ENCODE measurements at places on chromosomes 2 and 18.

DNA sequence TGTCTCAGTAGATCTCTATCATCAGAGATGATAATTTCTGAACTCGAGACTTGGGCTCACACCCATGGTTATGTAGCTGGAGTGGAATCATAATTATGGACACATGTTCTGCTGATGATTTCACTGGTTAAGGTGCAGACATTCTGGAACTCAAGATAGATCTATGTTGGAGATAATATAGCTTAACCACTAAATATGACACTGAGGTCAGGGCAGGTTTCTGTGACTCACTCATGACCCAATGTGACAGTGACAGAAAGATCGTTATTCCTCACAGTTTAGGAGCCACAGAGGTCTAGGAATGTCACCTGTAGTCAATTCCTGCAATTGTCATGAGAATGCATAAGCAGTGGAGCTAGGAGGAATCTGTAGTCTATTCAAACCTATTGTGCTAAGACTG is 828.6 kb downstream of the TRIB2 start:
- DNase-seq = no peak

- no peak for DNase-seq
Observed at GRCh38 chr2:42804891-42805290, 12.5 kb upstream of the HAAO start.

- DNase-seq = no peak
Observed at GRCh38 chr18:45573514-45573913, 41.8 kb upstream of the SLC14A2 start.

DNA sequence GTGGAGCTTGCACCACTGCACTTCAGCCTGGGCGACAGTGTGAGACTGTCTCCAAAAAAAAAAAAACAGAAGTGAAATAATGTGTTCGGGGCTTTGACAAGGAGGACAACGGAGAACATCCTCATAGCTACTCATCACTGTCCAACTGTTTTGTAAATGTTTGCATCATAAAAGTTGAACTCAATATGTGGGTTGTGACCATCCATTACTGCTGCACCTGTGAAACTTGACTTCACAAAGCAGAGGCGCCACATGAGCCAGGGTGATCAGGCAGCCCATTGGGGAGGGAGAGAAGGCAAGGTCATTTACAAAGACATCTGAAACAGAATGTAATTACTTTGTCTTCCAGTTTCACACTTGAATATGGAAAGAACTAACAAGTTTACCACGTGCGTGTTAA is 61.6 kb downstream of the LAMA1 start:
- DNase-seq = no peak

GRCh38 chr2:158413581-158413980 is 43.0 kb downstream of the CCDC148 start:
- DNase-seq = no peak

GRCh38 chr2:156147594-156148330 is 184.8 kb downstream of the NR4A2 start:
- no peak for DNase-seq

GRCh38 chr2:204012072-204012653 is 75.6 kb downstream of the ICOS start:
- DNase-seq = no peak

DNA sequence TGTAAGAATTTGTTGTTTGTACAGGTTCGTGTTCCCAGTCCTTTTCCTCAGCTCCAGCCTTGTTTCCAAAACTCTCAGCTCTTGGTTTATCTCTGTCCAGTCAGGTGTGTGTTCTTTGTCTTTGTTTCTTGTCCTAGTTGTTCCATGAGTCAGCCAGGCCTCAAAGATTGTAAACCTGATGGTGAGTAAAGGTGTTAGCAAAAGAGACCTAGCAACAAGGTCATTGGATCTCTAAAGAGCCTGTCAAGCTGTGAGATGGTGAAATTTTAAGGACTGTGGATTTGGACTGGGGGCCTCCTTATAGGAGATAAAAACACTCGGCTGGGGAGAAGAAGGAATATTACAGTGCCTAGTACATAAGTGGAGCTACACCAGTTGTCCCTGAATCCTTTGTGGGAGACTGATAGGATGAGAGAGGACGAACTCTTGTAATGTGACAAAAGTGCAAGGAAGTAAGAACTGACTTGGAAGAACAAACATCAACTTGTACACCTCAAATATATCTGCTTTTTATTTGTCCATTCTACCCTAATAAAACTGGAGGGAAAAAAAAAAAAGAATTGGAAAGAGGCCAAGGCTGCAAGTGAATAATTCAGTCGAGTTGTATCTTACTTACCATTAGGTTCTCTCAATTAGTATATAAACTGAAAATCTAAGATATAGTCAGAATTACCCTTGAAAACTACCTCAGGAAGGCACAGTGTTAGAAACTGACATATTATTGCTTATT is 37.2 kb downstream of the ITGA6 start:
- no peak for DNase-seq

GRCh38 chr2:88903749-88904353 is 212.4 kb downstream of the RPIA start:
- no peak for DNase-seq

GRCh38 chr2:212863185-212863588 is 288.2 kb downstream of the IKZF2 start:
- DNase-seq = no peak

- DNase-seq = no peak
Observed at GRCh38 chr2:105384216-105384615, 14.6 kb downstream of the FHL2 start.

DNA sequence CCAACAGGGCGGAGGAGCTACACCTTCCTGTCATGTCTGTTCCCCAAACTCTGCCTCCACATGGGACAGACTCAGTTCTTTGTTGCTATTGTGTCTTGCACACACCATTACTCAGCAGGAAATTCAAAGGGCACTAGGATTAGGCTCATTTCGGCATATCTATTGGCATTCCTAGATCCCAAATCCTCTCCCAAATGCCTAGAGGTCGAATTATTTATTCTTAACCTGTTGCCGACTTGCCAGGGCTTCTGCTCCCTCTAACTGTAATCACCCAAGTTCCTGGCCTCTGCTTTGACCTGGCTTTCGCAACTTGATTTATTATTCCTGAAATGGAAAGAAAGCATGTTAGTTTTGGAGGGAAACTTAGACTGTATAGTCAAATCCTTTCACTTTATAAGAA is 67.8 kb upstream of the ST6GAL2 start:
- no peak for DNase-seq

- DNase-seq = no peak
Observed at GRCh38 chr2:217086038-217086522, 226.2 kb upstream of the TNP1 start.

- no peak for DNase-seq
Observed at GRCh38 chr2:239047420-239047819, 199.5 kb downstream of the TWIST2 start.

DNA sequence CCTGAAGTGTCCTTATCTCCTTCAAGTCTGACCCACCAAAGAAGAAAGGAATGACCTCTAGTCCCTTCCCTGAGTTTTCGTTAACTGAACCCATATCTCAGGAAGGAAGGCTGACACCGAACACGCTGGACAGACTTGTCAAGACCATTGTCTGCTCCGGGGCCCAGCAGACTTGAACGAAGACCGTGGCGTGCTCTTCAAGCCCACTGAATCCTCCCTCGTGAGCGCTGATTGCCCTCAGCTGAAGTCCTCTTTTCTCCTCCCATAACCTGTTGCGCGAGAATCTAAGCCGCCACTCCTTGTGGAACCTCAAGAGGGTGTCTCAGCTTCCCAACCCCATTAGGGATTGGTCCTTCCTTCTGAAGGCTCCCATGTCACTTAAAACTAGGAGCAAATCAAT is 634 bp upstream of the CNDP1 start:
- DNase-seq = no peak

DNA sequence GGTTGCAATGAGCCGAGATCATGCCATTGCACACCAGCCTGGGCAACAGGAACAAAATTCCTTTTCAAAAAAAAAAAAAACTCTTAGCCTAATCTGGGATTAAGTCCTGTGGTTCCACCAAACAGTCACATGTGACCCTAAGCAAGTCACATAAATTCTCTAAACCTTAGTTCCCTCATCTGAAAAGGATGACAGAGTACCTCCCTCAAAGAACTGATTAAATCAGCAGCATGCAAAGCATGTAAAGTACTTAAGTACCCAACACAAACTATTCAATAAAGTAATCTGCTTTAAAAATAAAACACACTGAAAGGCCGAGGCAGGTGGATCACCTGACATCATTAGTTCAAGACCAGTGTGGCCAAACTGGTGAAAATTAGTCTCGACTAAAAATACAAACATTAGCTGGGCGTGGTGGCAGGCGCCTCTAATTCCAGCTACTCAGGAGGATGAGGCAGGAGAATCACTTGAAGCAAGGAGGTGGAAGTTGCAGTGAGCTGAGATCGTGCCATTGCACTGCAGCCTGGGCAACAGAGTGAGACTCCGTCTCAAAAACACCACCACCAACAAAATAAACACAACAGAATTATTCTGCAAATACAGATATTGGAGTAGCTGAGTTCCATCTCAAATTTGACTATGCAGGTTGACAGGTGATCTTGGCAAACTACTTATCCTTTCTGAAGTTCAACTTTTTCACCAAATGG is 7.0 kb downstream of the USP34 start:
- DNase-seq = no peak

GRCh38 chr18:11369556-11369955 is 220.2 kb upstream of the PIEZO2 start:
- no peak for DNase-seq

DNA sequence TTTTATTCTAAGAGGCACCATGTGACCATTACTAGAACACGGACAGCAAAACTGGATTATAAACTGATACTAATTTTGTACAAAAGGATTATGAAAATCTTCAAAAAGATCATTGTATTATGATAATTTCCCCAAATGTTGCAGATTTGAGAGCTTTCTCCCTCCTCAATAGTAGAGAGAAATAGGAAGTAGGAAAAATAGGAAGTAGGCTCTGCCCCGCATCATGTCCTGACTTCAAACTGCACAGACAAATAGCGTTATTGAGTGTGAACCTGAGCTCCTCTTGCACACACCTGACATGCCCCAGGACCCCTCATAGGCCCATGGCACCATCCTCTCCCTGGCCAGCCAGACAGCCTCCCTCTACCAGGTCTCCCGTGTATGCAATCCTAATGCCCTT is 25.4 kb downstream of the CHRNA1 start:
- no peak for DNase-seq

DNA sequence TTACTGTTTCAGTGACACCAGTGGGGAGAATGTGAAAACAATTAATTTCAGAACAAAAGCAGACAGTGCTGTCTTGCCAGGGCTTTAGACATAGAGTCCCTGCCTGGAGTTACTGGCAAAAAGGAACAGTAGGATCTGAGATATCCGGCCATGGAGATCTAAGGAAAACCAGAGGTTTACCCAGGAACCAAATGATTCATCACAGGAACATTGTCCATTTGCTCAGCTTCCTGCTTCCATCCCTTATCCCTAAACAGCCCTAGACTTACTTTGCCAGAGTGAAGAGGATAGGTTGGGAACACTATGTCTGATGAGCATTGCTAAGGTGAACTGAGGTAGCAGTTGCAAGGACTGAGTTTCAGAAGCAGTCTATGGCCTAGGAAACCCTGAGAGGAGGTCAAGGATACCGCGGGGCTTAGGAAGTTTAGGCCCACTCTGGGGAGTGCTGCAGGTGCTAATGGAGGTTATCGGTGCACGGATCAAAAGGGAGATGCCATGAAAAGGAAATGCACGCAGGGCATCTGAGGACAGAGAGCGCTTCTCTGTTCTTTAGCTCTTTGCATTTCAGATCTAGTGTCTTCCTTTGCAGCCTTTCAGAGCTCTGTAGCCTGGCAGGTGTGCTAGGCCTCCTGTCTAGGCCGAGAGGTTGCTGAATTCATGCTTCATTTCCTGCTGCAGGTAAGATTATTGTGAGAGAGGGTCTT is 223.9 kb downstream of the CDCA7 start:
- DNase-seq = no peak

DNA sequence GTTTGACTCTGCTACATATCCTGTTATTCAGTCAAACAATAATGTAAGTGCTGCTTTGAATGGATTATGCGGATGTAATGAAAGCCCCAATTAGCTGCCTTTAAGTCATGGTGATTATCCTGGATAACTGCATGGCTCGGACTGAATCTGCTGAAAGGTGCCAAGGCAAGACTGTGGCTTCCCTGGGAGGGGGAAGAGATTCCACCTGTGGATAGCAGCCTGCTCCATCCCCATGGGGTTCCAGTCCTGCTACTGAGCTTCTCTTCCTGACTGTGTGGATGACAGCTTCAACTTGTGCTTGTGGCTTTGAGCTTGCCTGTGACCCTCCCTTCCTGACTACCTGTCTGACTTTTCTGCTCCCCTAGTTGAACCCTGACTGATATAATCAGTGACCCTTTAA is 540.0 kb upstream of the GYPC start:
- DNase-seq = no peak

GRCh38 chr2:218312267-218312756 is 20.0 kb upstream of the TMBIM1 start:
- no peak for DNase-seq

- DNase-seq = no peak
Observed at GRCh38 chr2:198453866-198454265, 649.5 kb downstream of the PLCL1 start.

- peak; percentile 63 for DNase-seq
Observed at GRCh38 chr2:163681745-163682144, 54.1 kb downstream of the FIGN start.

DNA sequence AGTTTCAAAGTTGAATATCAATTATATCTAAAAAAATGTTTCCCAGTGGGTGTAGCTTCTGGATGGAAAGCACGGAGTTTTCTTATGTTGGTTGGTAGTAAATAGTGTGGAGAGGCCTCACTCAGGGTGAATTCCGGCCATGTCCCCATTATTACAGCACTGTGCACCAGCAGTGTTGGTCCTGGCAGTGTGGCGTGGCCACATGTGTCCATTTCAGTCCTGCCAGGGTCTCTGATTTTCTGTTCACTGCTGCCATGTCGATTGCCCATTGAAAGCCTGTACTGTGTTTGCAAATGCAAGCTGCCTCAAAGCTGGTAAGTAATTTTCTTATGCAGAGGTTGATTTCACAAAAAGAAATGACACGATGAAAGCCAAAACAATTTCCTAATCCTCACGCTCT is 386.2 kb downstream of the GALR1 start:
- no peak for DNase-seq

GRCh38 chr2:69279931-69280681 is 106.9 kb downstream of the GFPT1 start:
- DNase-seq = no peak

All from right atrium auricular region (tissue), 2 donors.